ENCODE measurements at places on chromosomes 3 and 15. TPM values are rescaled to one million over a fixed set of nuclear protein-coding genes. Genes with fewer than 3 reads are reported as not detected.

Gene VGLL3
- 98.8 TPM for polyA plus RNA-seq

Gene GRAMD1C
- polyA plus RNA-seq = 1.2 TPM

Gene ZNF385D
- 2.2 TPM for polyA plus RNA-seq

Gene CSTA
- 0.70 TPM for polyA plus RNA-seq

DNA sequence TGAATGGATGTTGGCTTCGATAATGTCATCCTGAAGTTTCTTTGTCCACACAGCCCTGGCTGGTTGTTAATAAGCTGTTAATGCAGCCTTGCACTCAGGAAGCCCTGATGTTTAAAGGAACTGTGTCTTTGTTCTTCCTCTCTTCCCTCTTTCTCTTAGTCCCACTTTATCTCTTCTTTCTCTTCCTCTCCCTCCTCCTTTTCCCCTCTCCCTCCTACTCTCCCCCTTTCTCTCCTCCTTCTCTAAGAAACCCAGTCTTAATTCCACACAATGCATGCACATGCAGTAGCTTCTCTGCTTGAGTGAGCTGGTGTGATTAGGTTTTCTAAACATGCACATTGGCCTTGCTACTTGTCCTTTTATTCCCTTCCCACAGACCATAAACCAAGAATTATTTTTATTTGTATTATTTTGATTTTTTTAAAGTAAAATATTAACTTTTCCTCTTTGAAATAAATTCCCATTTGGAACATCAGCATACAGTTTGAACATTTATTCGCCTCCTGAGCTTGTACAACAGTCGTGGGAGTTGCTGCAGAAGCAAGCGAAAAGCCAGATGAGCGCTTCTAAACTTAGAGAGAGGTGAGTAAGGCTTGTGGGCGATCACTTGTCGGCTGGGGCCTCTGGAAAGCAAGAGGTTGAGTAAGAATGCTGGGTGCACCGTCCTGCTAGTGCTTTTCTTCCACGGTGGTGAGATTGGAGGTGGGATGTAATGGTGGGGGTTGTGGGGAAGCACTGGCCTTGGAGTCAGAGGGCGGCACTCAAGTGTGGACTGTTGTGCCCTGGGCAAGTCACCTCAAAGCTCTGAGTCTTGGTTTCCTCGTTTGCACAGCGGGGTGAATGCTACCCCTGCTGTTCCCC, 7.2 kb downstream of the GHRL start:
- no peak for DNase-seq

GRCh38 chr3:40162616-40163015, 146.9 kb upstream of the EIF1B start:
- no peak for DNase-seq

DNA sequence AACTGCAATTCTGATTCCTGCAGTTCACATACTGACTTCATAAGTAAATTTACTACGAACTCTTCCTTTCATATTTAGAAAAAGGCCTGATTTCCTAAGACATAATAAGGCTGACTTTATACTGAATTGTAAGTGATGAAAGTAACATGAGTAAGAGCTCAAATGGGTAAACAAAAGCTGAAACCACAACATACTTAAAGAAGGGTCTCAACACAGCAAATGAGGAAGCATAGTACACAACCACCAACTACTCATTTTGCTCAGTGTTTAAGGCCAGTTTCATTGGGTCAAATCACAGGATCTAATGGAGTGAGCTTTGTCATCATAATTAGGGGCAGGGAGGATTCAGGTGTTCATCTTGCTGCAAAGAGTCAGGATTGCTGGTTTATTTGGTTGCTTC, 81.4 kb downstream of the SETD2 start:
- peak; percentile 28 for DNase-seq

DNA sequence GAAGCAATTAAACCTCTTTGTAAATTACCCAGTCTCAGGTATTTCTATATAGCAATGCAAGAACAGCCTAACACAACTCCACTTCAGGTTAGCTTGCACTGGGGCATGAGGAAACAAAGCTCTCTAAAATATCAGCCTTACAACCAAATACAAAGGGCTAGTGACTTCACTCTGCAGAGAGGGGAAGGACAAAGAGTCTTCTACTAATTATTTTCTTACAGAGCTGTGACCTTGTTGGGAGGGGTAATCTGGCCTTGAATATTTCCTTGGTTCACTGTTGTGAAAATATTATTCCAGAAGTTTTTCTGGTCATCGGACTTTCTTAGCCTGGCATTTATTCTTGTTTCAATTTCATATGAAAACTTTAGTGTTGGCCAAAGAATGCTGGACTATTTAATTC, 334.4 kb upstream of the CTNNB1 start:
- no peak for DNase-seq

GRCh38 chr3:184240384-184241140, 8.2 kb downstream of the ALG3 start:
- no peak for DNase-seq

GRCh38 chr15:43513550-43513949, 3.9 kb upstream of the MAP1A start:
- no peak for DNase-seq

GRCh38 chr15:88913017-88913849, at the start of gene MFGE8:
Gene MFGE8, minus strand, starts transcription at chr15:88913379. Its CDS starts 60 bp downstream, at chr15:88913319.
- DNase-seq = no peak

- no peak for DNase-seq
Measured at GRCh38 chr3:10957976-10958749, 34.4 kb upstream of the SLC6A1 start.

GRCh38 chr3:143070977-143071551, 48.5 kb upstream of the CHST2 start:
- peak; percentile 84 for DNase-seq

DNA sequence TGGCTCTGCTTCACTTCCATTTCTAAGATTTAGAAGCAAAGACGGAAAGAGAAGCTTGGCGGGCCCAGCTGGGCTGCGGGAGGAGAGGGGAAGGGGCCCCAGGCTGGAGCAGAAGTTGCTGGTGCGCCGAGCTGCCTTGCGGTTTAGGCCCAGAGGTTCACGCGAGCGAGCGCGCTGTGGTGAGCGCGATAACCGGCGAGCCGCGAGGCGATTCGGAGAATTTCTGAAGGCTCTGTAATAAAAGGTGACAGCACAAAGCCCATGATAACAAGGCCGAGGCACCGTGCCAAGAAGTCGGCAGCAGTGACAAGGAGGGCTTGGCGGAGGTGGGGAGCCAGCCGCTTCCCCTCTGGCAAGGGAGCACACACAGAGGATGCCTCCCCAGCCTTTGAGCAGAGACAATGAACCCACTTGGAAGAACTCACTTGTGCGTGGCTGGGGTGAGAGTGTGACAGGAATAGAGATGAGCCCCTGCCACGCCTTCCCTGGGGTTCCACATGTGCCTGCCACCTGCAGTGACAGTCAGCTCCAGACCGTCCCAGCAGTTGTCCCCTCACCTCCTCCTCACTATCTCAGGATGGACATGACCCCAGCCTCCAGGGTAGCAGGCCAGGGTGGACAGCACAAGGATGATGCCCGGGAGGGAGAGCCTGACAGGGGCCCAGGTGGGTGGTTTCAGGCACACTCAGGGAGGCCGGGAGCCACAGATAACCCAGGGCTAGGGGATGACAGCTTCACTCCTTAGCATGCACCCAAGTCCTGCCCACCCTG, 315.2 kb downstream of the UACA start:
- DNase-seq = no peak

DNA sequence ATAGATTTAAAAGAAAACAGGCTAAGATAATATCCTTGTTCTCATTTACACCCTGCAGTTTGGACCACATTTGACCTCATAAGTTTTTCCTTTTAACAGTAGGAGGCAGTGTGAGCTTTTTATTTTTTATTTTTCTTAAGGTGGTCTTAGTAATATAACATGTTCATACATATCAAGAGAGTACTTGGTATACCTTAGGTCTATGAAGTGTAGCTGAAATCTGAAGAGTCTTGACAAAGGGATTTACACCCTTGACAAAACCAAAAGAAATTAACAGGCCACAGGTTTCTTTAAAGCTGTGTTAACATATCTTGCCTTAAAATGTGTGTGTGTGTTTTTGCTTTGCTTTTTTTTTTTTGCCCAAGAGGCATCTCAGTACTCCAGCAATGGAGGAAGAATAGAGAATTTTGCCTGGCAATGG, 3.2 kb downstream of the RAP2B start:
- DNase-seq = no peak
